ENCODE measurements at places on chromosomes 4 and X.
A peak's percentile ranks its signal among the peaks of the same experiment; 100 is the strongest.

DNA sequence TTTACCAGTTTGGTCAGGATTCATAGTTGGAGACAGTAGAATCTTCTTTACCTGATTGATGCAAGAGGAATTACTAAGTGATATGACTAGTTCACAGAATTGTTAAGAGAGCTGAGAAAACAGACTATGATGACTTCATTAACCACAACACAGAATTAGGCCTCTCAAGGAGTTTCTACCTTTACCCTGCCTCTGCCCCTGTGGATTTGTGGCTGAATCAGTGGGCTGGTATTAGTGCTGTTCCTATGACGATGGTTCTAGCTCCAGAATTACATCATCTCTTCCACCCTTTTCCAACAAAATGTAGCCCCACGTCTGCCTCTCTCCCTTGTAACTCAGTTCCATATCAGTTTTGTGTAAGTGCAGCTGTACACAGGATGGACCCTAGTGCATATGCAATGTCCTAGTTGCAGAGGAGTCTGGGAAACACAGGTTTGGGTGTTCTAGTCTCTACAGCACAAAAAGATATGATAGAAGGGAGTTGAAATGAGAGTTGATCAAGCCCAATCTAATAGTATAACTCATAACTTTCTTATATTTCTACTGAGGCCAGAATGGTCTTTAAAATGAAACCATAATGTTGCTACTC is 99.3 kb downstream of the ANXA5 start:
- peak; percentile 3 for DNase-seq

DNA sequence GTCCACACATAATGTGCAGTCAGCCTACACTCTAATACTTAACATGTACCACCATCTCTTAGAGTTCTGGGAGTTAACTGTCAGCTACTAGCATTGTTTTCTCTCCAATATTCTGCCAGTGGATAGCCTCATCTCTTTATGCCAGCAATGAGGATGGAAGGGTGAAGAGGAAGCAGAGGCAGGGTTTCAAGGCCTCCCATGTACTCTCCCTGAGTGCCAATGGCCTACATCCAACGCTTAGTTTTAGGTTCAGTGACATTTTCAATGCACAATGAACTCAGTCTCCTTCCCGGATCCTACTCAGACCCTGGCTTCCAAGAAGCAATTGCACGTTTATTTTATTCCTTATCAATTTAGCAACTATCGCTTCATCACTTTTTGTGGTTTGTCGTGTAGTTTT is 686.1 kb downstream of the DMD start:
- no peak for DNase-seq

- DNase-seq = peak; percentile 24
Measured at GRCh38 chr4:92303621-92304027, at the start of gene GRID2. TSS of gene GRID2 (plus strand) at chr4:92303966.

DNA sequence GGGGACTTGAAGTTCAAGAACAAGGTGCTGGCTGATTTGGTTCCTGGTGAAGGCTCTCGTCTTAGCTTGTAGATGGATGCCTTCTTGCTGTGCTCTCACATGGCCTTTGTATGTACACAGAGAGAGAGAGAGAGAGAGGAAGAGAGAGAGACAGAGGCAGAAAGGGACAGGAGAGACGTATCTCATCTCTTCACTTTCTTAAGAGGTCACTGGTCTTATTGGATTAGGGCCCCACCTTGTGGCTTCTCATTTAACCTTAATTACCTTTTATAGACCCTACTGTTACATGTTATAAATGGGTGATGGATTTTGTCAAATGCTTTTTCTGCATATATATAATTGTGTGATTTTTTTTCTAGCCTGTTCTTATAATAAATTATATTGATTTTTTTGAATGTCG is 1444.2 kb downstream of the ADGRL3 start:
- DNase-seq = peak; percentile 27

DNA sequence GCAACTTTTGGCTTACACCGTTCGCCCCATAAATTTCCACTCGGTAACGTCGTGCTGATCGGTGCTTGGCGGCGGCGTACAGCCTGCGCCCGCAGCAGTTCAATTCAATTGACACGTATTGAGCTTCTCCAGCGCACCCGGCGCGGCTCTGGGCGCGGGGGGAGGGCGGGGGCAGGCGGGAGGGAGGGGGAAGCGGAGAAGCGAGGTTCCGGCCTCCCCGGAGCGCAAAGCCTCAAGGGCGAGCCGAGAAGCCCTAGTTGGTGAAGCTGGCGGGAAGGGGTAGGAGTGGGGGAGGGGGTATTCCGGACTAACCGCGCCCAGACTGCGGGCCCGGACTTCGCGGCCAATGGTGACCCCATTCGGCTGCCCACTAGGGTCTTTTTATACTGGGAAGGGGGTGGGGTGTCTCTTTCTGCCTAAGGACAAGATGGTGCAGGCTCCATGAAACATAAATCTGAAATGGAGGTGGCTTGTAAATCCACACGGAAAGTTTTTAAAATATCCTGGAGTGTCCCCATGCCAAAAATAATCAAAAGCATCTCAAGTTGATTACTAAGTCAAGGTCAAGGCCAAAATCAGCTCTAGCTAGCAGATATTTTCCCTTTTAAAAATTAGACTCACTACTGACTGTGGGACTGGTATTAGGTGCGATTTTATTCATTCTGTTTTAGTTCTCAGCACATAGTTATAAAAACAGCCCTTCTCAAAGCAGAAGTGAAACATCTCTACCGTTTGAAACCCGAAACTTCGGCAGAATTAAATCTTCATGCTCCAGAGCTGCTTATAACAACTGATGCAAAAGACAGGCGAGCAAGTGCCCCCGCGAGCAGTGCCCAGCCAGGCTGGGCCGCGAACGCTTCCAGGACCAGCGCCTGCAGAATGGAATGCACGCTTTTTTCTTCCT is 1.5 kb upstream of the BCOR start:
- peak; percentile 41 for DNase-seq

Measured in ACHN (cell line).